ENCODE measurements at places on chromosomes 7 and 10. TPM values are rescaled to one million over a fixed set of nuclear protein-coding genes. Genes with fewer than 3 reads are reported as not detected.

- peak; percentile 51 for DNase-seq
Observed at GRCh38 chr7:831596-832166, 595 bp upstream of the SUN1 start.

- DNase-seq: no peak
Observed at GRCh38 chr10:119834188-119834587, 38.5 kb downstream of the MCMBP start.

- peak; percentile 83 for DNase-seq
Observed at GRCh38 chr10:90871766-90872647, at the start of gene RPP30. Gene RPP30 (plus strand): TSS chr10:90871974. CDS start chr10:90871987, 13 bp downstream.

The PRLHR gene
- total RNA-seq: not detected

DNA sequence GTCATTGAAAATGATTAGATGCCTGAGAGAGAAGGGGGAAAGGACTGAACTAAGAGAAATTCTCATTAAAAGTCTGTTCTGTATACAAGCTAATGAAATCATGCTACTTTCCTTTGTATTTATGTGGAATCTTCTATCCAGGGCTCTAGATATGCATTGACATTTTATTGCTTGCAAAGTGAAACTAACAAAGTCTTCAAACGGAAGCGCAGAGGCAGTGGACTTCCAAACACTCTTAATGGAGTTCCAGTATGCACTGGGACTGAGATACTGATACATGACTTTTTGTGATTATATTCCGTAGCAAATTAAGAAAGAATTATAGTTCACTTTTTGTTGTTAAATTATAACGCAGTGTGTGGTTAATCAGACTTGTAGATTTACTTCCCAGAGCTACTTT, 166.8 kb upstream of the TBX20 start:
- no peak for DNase-seq

DNA sequence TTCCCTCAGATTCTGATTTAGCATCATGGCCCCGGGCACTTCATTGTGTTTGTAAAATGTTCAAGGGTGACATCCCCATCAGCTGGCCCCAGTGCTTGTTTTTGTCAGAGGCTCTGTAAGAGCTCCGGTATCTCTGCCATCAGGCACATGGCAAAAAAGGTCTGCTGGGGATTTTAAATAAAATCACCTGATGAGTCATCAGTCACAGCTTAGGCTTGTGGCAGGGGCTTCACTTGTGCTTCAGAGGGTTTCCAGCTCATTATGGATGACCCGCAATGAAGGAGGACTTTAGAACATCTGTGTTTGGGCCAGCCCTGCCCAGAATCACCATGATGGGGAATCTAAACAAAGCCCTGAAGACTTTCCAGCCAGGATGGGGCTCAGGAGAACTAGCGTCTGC, 259.9 kb downstream of the ZEB1 start:
- no peak for DNase-seq

The ZNF425 gene
- total RNA-seq: 1.9 TPM

GRCh38 chr10:80322711-80323110, 33.3 kb upstream of the MAT1A start:
- DNase-seq: no peak

The ZMIZ2 gene
- total RNA-seq: 2.0 TPM

- DNase-seq: no peak
Observed at GRCh38 chr7:131100357-131101054, 227.2 kb upstream of the MKLN1 start.

DNA sequence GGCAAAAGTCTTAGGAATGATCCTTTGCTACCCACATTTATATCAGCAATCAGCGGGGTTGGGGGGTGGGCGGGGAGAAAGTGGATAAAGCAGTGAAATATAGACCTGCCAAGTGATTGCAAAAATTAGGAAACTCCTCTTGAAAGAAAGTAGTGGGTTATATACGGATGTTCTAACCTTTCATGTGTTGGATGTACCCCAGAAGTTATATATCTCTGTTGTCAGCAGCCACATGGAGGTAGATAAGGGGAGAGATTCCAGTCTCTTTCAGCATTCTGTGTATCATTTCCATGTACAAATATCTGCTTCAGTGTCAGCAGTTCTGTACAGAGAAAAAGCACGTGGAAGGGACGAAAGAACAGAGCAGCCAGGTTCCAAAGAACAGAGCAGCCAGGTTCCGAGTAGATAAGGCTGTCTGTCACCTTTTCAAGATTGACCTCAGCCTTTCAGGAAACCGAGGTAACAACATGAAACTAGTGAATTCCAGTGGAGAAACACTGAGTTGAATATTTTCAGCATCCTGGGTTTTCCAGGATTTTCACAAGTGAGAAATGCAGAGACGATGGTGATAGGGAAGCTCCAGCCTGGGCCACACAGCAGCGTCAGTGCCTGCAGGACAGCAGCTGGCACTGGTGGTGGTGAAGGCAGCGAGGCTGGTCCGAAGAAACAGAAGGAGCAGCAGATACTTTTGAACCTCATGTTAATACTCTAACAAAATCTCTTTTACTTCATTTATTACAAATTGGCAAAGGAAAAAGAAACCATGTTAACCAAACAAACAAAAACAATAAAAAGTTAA, 212.3 kb downstream of the C7orf25 start:
- no peak for DNase-seq

GRCh38 chr10:14306190-14306589, 24.5 kb downstream of the FRMD4A start:
- no peak for DNase-seq

GRCh38 chr10:128281343-128281742, 155.1 kb upstream of the MKI67 start:
- DNase-seq: no peak

DNA sequence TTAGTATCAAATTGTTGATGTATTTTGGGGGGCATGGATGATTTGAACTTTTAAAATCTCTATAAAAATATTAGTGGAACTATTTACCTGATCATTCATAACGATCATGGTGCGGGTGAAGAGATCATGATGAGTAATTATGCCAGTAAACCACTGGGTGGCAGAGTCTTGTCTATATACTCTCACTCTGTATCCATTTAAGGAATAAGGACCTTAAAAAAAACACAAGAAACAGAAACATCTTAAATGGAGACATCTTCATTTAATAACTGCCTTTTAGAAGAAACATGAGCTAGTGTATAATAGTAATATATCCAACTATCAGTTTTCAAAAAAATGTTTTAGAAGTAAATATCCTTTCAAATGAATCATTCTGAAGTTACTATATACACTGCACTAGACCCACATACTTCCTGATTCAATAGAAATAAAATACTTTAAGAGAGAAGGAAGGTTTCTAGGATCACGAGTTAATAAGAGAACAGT, 84.0 kb downstream of the NRBF2 start:
- no peak for DNase-seq

The ACTL6B gene
- total RNA-seq: not detected

DNA sequence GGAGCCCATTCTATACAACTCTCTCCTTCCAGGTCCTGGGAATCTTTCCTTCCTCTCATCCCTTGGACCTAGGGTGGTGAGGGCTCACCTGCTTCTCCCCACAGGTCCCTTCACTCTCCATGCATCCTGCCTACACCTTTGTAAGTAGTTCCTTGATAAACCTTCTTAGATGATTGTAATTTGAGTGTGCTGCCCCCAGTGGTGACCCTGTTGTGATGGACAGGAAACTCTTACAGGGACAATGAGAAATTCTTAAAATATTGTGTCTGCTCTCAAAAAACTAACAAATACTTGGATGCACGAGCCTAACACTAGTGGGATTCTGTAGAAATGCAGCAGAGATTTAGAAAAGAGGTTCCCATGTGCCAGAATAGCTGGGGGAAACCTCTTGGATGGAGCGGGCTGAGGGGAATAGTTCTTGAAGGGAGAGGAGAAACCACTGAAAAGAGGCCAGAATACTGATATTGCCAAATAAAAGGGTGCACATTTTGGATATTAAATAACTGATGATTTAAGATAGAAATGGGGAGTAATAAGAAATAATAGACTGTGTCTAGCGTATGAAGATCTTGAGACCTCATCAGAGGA, 6.7 kb upstream of the PAXIP1 start:
- no peak for DNase-seq

The MSS51 gene
- total RNA-seq: 2.4 TPM

GRCh38 chr7:17654940-17655339, 285.4 kb downstream of the SNX13 start:
- DNase-seq: no peak

DNA sequence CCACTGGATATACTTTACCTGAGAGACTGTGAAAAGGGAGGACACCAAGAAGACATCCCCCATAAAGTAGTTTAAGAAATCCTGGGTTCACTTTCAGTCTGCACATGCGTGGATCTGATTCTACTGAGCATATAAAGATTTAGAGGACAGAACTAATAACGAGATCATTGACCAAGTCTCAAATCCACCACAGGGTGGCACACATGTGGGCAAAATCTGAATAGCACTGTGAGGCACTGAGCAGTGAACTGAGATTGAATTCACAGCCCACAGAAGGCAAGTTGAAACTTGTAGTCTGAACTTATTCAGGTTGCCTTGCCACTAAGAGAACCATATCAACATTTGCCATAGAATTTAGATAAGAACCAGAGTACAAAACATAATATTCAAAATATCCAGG, 818.6 kb downstream of the GRID1 start:
- DNase-seq: peak; percentile 19

The CELF2 gene
- total RNA-seq: 9.7 TPM

- DNase-seq: no peak
Observed at GRCh38 chr7:22301790-22302189, 55.2 kb downstream of the RAPGEF5 start.

- DNase-seq: no peak
Observed at GRCh38 chr7:1218541-1219165, 14.0 kb upstream of the UNCX start.

The TRIL gene
- 0.03 TPM for total RNA-seq

DNA sequence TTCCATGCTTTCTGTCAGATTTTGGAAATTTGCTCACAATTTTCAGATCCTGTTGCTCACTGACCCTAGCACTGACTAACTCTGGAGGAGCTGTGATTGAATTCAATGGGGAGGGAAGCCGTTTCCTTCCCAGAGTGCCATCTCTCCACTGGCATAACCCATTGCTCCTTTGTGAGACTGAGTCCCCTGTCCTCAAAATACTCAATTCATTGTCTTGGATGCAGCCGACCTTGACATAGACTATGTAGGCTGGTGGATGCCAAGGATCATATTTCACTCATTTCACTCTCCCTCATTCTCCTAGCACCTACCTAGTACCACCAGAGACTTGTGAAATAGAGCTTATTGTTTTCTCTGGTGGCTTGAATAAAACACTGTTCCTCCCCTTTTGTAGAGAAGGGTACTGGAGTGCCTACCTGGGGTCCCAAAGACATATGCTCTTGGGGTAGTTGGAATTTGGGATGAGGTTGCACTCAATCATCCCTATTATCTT, 511.3 kb upstream of the ZMIZ1 start:
- no peak for DNase-seq

DNA sequence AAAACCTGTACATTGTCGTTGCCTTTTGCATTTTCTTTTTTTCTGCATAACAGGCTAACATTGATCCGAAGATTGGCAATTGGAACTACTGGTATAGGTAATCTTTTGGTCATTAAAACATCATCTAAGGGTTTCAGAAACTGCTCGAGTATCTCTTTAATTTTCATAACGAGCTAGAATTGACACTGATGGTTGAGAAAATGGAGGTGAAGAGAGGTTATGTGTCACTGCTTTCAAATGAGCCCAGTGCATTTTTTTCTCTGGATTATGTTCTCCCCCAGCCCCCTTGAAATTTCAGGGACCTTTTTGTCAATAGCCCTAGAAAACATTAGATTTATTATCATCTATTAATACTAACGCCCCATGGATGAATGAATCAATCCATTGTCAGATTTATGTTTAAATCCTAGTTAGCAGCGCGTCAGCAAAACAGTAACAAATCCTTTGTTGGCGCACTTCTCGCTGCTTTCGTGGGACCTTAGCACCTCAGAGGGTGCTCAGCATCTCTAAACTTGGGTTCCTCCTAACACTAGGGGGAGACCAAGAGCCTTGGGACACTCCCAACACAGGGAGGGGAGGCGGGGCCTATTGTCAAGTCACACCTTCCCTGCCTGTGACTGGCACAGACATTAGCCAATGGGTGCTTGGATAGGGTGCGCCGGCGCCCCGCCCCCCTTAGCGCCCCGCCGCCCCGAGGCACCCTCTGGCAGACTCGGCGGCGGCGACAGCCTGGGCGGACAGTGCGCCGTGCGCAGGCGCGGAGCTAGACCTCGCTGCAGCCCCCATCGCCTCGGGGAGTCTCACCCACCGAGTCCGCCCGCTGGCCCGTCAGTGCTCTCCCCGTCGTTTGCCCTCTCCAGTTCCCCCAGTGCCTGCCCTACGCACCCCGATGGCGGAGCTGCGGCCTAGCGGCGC, at the start of gene SUFU:
Gene SUFU (plus strand): TSS at position 709 of the 915 bp plus-strand sequence. CDS start 181 bp downstream, at position 890.
- peak; percentile 93 for DNase-seq

DNA sequence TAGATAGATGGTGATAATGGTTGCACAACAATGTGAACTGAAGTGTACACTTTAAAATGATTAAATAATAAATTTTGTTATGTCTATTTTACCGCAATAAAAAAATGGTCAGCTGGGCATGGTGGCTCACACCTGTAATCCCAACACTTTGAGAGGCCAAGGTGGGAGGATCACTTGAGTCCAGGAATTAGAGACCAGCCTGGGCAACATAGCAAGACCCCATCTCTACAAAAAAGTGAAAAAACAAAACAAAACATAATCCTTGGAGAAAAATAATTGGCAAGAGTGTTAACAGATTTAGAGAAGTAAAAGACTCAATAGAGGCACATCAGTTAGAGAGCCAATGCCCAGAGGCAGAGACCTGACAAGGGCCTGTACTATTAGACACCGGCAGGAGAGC, 9.9 kb upstream of the RPEL1 start:
- DNase-seq: no peak

DNA sequence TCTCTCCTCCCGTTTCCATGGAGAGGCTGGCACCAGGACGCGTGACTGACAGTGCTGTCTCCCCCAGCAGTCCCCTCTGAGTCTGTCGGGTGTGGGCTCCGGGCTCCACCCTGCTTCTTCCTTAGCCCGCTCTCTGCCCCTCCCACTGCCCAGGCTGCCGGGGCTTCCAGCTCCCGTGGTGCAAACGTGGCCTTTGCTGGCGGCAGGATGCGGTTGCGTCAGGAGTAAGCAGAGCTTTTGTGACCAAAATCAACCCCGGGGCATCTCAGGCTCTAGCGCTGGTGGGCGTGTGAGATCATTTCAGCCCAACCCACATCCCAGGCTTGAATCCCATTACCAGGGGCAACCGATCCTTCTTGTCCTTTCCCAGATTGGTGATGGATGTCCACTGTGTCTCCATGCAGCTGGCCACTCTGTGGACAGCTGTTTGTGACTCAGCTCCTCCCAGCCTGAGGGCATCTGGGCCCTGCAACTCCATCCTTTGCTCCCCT, 28.2 kb downstream of the PTPRE start:
- no peak for DNase-seq

The TEX47 gene
- not detected for total RNA-seq
